ENCODE measurements at places on chromosomes 3 and 15.

GRCh38 chr3:26237036-26237682 lies 385.4 kb upstream of the LRRC3B start:
- no peak for DNase-seq

- no peak for DNase-seq
These were observed 3.3 kb upstream of the XCR1 start for GRCh38 chr3:46030626-46031025.

DNA sequence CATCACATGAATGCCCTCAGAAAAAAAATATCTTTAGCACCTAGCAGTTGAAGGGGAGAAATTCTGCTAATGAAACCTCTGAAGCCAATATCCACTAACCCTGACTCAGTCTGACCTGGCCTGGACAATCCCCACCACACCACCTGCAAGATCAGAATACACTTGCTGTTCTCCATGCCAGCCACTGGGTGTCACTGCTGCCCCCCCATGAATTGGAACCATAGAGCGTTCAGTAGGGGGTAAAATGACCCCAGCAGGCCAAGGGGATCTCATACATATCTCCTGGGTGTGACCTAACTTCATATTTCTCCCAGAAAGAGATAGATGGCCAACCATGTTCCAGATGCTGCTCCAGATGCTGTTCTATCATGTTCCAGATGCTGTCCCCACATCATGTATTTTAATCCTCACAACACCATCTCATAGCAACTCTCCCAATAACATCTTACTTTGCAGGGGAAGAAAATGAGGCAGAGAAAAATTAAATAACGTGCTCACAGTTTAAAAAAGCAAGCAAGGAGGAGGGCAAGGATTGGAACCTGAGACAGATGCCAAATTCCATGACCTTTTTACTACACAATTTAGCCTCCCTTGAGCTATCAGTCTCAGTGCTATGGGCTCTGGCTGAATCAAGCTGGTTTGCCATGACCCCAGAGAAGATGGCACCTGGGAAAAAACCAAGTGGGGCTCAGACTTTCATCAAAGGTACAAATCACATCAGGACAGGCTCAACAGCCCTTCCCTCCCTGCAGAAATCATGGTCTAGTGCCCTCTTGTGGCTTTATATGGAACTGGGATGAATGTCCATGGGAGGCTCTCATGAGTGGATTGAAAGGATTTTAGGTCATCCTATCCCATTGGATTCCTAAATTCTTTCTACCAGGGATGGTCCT lies 12.4 kb downstream of the NTRK3 start:
- no peak for DNase-seq

GRCh38 chr3:16765661-16766060 lies 119.1 kb upstream of the PLCL2 start:
- DNase-seq, result no peak

GRCh38 chr3:38984110-38984509 lies 67.6 kb downstream of the SCN11A start:
- no peak for DNase-seq

- DNase-seq, result no peak
These were observed 58.8 kb downstream of the ADAM10 start for GRCh38 chr15:58690703-58691102.

- no peak for DNase-seq
These were observed 46.2 kb downstream of the TRIM69 start for GRCh38 chr15:44782516-44782915.

- no peak for DNase-seq
These were observed 329.9 kb upstream of the TPRG1 start for GRCh38 chr3:188841906-188842305.

- no peak for DNase-seq
These were observed 1062.9 kb upstream of the EPHA6 start for GRCh38 chr3:95751509-95751908.

DNA sequence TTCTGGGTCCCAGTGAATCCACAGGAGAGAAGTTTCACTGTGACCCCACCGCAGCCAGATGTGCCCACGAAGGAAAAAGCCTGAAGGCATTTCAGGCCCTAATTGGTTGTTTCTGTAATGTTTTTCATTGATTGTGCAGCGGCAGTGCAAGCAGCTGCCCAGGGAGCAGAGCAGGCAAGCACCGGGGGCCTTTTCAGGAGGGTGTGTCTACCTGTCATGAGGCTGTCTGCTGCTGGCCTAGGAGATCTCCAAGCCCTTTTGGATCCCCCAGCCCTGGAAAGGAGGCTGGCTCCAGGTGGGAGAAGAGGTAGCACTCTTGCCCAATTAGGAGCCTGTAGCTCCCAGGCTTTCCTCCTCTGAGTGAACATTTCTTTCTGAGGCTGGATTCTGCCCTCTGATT lies 108.8 kb downstream of the EPHB1 start:
- DNase-seq, result no peak

- no peak for DNase-seq
These were observed 149.9 kb upstream of the LRTM1 start for GRCh38 chr3:55077726-55078125.

DNA sequence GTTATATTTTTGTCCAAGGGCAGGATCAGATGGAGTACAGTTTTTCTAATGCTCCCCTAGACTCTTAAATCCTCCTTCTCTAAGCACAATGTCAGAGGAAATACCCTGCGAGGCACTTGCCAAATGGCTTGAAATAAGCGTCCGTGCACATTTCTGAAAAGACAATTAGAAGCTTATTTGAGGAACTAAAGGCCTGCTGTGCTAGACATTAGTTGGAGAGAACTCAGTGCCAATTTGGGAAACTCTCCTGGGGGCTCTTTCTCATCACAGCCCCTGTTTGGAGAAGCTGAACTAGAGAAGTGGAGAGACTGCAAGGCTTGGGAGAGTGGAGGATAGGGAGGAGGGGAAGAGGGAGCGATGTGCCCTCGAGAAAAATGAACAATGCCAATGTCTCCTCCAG lies 247.6 kb upstream of the C2CD4B start:
- DNase-seq, result no peak

DNA sequence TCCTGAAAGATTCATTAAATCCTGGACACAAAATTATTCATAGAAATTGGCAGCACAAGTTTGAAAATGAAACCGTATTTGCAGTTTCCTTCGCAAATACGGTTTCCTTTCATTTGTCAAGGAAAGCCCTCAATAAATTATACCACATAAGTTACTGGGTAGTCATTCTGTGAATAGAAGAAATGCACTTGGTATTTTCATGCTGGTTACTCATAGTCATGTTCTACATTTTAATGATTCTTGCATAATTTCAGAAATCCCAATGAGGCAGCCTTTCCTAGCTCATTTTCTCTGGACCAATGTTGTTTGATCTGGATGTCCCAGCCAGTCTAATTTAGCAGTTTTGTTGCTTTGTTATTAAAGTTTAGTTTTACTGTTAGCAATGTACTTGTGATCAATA lies 43.2 kb downstream of the MINAR1 start:
- no peak for DNase-seq

- no peak for DNase-seq
These were observed 466.1 kb upstream of the ATP11B start for GRCh38 chr3:182327196-182327681.

DNA sequence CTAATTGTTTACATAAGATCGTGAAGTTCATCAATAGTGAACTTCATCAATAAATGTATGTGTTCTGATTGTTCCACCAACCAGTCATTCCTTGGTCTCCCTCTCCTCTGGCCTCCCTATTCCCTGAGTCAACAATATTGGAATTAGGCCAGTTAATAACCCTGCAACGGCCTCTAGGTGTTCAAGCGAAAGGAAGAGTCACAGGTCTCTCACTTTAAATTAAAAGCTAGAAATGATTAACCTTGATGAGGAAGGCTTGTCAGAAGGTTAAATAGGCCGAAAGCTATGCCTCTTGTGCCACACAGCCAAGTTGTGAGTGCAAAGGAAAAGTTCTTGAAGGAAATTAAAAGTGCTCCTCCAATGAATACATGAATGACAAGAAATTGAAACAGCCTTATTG lies 89.4 kb upstream of the ACKR4 start:
- DNase-seq, result no peak

GRCh38 chr3:177337541-177338331 lies 140.5 kb upstream of the TBL1XR1 start:
- DNase-seq, result peak; percentile 73

DNA sequence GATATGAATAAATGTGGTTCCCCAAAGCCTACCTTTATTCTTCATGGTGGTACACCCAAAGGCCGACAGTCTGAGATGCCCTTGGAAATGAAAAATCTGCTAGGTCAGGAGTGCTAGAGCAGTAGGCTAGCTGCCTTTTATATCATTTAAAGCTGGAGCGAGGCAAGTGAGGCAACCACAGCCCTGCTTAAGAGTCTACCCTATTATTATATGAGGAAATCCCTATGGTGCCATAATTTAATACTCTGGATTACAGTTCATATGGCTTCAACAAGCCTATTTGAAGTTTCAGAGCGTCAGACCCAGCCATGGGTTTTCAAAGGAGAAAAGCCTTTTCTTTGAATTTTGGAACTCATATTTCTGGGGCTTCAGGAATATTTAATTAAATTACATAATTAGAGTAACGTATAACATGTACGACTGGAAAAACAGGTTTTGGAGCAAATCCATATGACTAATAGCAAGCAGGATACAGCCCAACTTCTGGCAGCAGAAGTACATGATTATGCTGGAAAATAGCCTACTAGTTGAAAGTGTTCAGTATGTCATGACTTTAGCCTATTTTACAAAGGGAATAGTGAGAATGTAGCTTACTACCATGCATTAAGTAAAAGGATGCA lies 18.0 kb upstream of the SLTM start:
- no peak for DNase-seq

GRCh38 chr3:157130467-157131251 lies 29.3 kb downstream of the CCNL1 start:
- DNase-seq, result peak; percentile 25

GRCh38 chr3:38139652-38140051 lies 1.2 kb downstream of the MYD88 start:
- no peak for DNase-seq

DNA sequence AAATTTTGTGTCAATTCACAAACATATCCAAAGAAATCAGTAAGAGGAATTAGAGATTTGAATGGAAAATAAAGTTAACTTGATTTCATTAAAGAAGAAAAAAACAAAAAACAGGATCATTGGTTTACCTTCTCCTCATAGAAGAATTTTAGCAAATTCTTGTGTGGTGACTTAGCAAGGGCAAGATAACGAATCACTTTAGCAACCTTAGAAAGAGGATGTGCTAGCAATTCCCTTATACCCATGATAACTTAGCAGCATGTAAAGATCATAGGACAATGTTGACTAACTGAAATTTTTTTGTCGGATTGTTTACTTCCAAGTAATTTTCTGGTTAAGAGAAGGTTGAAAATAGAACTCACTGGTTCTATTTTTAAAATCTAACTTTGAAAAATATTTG lies 609.3 kb downstream of the GBE1 start:
- no peak for DNase-seq

DNA sequence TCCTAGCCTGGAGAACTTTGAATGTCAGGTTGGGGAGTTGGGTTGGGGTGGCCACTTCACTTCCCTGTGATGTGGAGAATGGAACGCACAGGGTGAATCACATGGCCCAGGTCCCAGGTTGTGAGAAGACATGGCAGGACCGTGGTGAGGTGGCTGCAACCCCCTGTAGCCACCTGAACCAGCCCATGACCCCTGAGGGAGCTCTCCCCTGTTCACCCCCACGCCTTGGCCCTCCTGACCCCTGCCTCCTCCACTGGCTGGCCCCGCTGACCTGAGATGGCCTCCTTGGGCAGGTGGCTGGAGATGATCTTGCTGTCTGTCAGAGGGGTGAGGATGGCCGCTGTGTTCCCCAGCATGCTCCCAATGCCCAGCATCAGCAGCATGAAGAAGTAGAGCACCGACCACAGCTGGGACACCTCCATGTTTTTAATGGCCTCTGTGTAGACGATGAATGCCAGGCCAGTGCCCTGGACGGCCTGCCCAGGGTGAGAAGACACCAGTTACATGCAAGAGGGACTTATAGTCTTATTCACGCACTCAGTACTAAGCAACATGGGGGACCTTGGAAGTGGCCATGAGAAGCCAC lies 31.0 kb downstream of the SLC6A20 start:
- no peak for DNase-seq

GRCh38 chr3:189911001-189911400 lies 209.7 kb downstream of the P3H2 start:
- DNase-seq, result no peak

DNA sequence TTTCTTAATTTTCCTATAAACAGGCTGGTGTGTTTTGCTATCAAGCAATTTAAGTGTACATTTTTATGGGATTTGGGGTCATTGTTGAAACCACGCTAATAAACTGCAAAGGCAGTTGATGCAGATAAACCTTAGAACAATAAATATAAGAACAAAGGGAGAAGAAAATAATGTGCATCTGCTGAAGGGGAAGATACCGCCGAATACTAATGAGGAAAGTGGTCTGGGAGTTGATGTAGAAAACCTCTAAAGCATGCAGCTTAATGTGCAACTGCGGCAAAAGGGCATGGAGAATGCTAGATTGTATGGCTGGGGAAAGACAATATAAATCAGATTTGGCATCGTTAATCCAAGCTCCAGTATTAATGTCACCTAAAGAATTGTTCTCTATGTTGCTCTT lies 29.8 kb upstream of the CHL1 start:
- no peak for DNase-seq

GRCh38 chr15:78037328-78037727 lies 40.2 kb downstream of the TBC1D2B start:
- DNase-seq, result no peak

DNA sequence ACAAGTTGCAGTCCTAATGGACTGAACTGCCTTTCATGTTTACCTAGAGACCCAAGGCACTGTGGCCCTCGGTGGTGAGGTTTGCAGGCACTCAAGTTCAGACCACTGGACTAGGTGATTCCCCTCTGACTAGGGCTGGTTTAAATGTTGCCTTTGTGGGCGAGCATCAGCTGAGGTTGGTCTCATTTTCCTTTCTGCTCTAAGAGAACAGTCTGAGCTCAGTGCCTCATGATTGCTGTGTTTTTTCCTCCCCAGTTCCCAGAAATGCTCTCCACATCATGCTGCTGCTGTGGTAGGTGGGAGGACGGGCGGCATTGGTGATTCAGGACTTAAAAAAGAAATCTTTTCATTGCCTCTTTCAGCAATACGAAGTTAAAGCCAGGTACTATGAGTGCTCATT lies 237.2 kb downstream of the MBNL1 start:
- no peak for DNase-seq

DNA sequence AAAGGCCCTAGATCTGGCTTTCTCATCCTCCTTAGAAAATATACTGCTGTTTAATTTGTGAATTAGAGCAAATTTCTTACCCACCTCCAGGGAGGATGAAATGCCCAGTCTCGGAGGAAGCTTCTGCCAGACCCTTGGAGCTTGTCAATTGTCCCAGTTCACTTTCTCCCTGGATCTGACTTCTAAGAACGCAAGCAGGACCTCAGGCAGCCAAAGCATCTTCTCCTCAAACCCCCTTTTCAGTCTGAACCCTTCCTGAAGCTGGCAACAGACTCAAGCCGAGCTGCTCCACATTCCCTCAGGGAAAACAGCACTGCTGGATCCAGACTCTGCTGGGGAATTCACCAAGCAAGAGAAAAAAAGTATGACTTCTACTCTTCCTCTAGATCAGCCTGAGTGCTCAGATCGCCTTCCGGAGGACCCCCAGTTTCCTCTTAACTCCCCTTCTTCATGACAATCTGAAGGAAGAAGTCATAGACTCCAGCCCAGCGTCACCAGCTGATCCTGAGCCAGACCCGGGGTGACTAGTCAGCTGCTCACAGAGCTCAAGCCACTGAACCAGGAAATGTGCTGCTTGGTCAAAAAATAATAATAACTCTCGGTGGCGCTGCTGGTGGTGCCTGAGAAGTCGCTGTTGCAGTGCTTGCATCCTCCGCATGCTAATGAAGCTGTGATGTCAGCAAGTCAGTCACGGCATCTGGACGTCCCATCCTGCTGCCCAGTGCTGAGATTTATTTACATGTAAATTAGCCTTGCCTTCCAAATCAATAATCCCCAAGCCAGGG lies at the start of gene PRICKLE2:
TSS of gene PRICKLE2 (minus strand) at position 641 of the 785 bp plus-strand sequence. CDS start 26,539 bp downstream, outside the sequence.
- peak; percentile 48 for DNase-seq

All from GM06990 (cell line).